Osteocyte (in vitro differentiated cells): ENCODE measurements at places on chromosomes 3 and 15. TPM values are rescaled to one million over a fixed set of nuclear protein-coding genes. Genes with fewer than 3 reads are reported as not detected.

DNA sequence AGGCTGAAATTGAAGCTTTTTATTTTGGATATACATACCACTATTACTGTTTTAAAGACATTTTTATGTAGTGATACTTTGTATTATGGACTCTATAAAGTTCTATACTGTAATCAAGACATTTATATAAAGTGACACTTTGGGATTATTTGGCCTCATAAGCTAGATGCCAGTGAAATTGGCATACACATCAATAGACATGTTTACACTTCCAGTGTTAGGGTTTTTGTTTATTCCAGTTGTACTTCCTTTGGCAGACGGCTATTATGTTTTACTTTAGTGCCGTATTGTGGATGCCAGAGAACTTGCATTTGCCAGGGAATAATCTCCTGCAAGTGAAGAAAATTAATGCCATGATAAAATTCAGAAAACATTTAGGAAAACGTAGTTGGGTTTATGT lies 6.0 kb downstream of the LXN start:
- DNase-seq, result no peak

DNA sequence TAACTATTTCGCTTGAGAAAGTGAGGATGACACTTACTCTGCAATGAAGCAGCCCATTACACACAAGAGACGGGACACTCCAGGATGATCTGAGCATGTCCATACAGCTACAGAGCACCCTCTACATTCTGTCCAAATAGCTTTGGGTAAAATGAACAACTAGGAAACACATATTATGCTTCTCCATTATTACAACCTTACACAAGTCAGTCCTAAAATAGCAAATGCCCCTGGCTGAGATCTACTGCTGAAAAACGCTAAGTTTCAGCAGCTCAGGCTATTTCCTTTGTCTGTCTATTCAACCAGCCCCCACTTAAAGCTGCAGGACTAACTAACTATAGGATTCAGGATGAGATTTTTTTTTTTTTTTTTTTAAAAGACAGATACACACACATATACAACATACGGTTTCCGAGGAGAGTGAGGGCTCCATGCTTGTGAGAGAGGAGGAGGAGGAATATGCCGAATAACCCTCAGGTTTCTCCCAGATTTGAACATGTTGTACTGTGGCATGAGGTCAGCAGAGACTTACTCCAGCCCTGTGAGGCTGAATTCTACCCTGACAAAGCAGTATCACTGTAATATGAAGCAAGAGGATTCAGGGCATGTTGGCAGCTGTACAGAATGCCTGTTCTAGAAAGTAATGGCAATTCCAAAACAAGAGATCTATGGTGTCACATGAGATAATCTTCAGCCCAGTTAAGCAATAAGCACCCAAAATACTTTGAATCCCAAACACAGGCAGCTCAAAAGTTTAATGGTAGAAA lies 117.3 kb upstream of the PLXND1 start:
- DNase-seq, result no peak

- DNase-seq, result no peak
These were observed 1.3 kb downstream of the ACAP2 start for GRCh38 chr3:195441476-195441991.

GRCh38 chr3:13171704-13172643 lies 98.7 kb upstream of the IQSEC1 start:
- DNase-seq, result no peak

DNA sequence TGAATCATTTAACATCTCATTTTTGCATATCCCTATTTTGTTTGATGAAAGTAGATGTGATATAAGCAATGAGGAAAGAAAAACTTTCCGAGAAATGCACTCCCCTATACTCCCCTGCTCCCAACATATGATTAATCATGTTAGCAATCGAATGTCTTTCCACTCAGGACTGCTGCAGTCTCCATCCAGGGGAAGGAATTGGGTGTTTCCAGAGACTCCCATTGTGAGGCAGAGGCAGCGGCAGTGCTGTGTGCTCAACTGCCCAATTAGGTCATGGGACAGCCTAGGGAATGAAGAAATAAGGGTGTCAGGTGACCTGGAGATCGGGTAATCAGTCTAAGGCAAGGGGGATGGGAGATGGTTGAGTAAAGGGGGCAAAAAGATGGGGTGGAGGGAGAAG lies 268.6 kb upstream of the MEIS2 start:
- no peak for DNase-seq

GRCh38 chr15:67077641-67078215 lies 12.3 kb downstream of the SMAD3 start:
- DNase-seq, result no peak

GRCh38 chr3:13073326-13074005 lies at the start of gene IQSEC1:
TSS of gene IQSEC1 (minus strand) at chr3:13073429. CDS start at chr3:13073014, 415 bp downstream.
- no peak for DNase-seq

The ISY1 gene
- 42.2 and 42.6 TPM in 2 replicates for total RNA-seq

The SNTN gene
- total RNA-seq, result not detected in 2 replicates

The TMEM43 gene
- 73.3 and 76.5 TPM in 2 replicates for total RNA-seq
